ENCODE measurements at places on chromosomes 7 and 10.

DNA sequence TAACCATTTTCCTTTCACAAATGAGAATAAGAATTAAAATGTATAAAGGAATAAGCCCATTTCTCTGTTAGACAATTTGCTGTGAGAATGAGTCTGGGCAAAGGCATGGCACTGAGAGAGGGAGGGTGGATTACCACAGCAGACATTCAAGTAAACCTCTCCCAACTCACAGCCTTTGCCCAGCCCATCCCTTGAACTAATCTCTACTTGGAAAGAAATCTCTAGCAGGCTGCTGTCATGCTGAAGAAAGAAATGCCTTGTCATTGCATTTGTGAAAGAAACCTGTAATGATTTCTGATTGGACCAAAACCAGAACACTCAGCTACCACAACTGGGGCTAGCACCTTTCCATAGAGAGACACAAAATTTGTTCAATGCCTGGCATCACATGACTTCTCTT, 39.2 kb downstream of the CH25H start:
- DNase-seq: no peak

- peak; percentile 19 for DNase-seq
Observed at GRCh38 chr10:99234041-99234790, 1.4 kb downstream of the HPSE2 start.

DNA sequence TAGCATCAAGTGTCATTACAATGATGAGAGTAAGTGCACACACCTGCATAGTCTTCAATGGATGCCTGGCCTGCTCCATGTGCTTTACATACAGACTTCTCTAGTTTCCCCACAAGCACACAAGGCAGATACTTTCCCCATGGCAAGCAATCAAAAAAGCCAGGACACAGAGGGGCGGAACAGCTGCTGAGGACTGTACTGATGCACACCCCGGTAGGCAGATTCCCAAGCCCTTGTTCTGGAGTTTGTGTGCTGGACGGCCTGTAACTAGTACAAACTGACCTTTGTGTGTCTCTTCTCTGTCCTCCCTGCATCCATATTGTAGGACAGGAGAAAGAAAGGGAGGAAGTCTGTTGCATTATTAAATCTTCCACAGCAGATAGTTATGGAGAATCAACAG, 25.8 kb downstream of the UBE2D4 start:
- DNase-seq: no peak

DNA sequence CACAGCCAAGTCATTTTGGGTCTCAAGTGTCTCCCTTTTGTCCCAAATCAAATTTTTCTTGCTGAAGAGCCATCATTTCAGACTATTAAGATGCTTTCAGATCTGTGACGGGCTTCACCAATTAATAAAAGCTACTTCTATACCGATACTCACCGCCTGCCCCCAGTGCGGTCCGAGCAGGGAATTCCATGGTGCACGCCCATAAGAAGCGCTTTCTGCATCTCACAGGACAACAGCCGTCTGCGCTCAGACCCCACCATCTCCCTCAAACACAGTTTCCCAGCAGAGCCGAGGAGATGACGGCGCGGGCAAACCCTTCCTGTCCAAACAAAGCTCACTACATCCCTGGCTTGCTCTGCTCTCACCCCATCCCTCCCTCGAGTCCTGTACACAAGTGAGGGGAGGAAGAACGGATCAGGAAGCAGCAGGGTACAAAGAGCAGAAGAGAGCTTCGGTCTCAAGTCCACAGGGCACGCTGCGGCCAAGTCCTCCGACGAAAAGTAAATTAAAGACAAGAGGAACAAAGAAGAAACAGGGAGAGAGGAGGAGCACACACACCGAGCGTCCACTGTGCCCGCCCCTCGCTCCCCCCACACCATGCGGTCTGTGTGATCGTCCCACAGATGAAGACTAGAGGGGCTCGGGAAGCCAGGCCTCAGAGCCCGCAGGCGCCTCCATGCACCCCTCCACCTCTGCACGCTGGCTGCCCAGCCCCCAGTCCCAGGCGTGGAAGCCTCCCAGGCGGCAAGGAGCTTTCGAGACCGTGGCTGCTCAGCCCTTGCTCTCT, 121.9 kb downstream of the MAD1L1 start:
- no peak for DNase-seq

DNA sequence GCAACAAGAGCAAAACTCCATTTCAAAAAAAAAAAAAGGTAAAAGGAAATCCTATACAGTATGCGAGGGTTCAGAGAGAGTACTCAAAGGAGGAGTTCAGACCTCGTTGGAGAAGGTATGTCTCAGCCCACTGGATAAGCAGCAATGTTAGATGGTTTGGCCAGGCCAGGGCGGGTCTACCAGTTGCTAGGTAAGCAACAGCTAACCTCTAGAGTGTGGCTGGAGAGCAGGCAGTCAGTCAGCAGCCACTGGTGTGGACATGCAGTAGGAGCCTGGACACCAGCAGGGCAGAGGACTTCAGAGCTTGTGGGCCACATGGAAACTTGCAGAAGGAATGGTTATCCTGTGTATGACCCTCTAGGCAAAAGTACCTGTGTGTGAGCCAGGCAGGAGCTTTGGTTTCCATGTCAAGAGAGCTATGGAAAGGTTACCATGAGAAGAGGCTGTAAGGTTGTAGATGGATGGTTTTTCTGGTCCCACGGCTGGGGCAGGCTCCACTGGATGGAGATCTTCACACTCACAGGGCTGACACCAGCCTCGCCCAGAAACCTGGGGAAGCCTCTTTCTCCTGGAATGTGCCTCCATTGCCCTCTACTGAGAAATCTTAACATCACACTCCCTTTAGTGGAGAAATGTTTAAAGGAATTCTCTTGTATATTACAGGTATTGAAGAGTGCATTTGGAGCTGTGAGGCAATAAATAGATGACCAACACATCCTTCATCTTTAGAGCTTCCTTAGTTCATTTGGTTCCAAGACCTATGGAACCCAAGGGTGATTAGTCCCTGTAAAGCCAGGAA, 63.6 kb downstream of the CCDC186 start:
- DNase-seq: no peak
